GM19239 (cell line): ENCODE measurements at places on chromosomes 2 and 18.

- DNase-seq = no peak
These were observed 8.5 kb upstream of the C2orf69 start for GRCh38 chr2:199902486-199903110.

- no peak for DNase-seq
These were observed 86.0 kb downstream of the PTRHD1 start for GRCh38 chr2:24707143-24707542.

DNA sequence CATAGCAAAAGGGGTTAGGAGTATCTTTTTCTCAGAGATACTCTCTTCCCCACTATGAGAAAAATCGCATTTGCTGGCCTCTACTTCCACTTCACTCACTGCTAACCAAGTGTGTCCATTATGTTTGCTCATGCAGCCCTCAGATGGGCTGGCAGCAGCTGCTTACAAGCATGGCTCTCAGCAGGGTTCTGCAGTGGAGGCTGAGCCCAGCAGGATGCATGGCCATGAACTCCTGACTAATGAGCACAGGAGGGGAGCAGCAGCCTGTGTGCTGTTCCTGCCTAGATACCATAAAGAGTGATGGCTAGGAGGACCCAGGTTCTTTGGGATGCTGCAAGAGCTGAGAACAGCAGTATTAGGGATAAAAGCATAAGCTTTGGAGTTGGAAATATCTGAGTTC, 316.9 kb upstream of the THSD7B start:
- DNase-seq = no peak

DNA sequence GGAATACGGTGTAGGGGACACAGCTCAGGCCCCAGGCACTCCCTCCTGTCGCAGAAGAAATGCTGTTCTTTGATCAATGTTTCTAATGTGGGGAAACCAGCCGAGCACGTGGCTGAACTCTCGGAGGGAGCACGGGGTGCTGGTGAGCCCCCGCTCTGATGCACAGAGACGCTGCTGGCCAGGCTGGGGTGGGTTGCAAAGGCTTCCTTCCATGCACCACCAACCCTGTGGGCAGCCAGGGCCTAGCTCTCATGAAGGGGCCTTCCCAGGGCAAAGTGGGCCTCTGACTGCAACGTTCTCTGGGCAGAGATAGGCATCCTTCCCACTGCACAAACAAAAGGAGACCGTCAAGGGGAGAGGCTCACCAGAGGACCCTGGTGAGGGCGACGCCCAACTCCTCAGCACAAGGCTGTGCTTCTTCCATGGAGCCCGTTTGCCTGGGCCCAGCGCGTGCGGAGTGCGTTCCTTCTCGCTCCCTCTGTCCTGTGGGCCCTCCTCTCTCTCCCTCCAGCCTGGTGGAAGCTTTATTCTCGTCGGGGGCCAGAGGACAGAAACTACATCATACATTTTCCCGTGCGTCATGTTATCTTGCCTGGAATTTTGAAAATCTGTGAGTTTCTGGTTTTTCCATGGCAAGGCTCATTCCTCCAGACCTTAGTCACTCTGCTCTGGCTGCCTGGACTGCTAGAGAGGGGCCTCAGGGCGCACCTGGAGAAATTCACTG, 61.1 kb upstream of the SP3 start:
- DNase-seq = no peak

DNA sequence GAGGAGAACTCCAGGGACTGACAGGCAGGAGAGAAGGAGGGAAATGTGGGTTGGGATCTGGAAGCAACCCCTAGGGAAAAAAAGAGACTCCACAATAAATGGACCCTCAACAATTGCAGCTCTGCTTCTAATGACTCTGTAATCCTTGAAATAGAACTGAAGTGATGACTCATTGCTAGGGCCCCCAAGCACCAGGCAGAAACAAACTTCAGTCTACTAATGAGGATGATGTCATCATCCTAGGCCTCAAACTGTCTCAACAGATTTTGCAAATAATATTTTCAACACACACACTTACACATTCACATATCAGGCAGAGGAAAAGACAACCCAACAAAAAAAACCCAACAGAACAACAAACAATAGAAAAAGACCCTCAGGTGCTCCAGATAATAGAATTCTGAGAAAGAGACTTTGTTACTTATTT, 143.3 kb downstream of the HDAC4 start:
- DNase-seq = no peak

- no peak for DNase-seq
These were observed 31.5 kb downstream of the DOCK10 start for GRCh38 chr2:225010804-225011203.

GRCh38 chr2:30441023-30441422, 6.0 kb upstream of the LCLAT1 start:
- DNase-seq = no peak

- no peak for DNase-seq
These were observed 423.3 kb downstream of the CMPK2 start for GRCh38 chr2:6442252-6442985.

DNA sequence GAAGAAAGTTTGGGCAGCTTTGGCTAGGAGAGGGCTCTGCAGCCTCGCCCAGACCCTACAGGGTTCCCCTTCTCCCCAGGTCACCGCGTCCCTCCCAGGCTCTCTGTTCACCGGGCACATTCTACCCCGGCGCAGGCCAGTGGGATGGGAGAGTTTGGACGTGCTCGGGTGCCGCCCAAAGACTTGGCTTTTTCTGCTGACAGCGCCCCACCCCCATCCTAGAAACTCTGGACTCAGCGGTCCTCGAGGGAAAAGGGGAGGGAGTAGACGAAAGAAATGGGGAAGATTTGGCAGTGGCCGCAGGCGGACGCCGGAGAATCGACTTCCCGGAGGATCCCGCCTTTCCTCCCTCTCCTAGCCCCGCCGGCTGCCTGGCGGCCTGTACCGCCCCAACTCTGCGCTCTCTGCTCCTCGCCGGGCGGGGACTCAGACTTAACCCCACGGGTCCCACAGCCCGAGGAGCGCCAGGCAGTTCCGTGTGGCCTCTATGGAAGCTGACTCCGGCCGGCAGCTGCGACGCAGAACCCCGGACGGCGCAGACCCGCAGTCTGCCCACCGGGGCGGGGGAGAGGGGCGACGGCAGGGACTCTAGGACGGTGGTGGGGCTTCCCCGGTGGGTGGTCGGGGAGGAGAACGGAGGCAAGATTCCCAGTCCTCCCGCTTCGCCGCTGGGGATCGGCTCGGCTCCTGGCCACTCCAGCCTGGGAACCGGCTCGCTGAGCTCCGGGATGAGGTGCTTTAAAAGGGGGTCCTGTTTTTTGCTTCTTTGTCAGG, 863 bp upstream of the SIX2 start:
- DNase-seq = no peak

DNA sequence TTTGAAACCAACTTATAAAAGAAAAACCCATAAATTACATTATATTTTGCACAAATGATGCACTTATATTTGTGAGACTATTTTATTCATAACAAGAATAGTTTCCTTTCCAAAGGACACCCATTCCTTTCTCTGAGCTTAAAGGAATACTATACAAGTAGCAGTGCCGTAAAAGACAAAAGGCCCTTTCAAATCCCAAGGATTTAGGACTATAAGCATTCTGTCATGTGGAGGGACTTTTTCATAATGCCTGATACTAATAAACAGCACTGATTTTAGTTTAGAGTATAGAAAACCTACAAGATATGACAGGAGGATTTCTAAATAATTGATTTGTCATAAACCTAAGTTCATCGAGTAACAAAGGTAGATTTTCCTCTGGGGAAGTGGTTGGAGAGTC, 1134.2 kb upstream of the ZEB2 start:
- no peak for DNase-seq

- no peak for DNase-seq
These were observed 403.3 kb upstream of the SMIM21 start for GRCh38 chr18:75830828-75831227.

- no peak for DNase-seq
These were observed 127.3 kb downstream of the HDAC4 start for GRCh38 chr2:239273280-239274234.

GRCh38 chr2:3422161-3422779, 42.8 kb downstream of the TRAPPC12 start:
- DNase-seq = no peak

DNA sequence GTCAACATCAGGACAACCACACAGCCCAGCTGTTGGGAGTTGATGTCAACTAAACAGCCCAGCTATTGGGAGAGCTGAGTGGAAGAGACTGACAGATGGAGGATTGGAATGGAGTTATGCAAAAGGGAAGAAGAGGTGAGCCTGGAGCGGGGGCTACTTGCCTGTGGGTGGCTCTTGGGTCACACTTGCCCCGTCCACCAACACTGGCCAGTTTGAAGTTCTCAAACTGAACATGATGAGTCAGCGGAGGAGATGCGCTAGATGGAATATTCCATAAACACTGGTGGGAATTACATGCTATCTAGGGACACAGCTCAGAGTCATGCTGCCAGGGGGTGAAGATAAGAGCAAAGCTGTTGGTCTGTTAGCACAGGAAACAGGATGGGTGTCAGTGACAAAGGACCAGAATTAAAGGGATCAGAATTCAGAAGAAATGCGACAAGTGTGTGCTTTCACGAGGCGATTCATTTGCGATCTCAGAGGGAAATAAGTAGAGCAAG, 33.2 kb upstream of the AGAP1 start:
- no peak for DNase-seq

- DNase-seq = no peak
These were observed 13.0 kb upstream of the KIF1A start for GRCh38 chr2:240832921-240833494.

DNA sequence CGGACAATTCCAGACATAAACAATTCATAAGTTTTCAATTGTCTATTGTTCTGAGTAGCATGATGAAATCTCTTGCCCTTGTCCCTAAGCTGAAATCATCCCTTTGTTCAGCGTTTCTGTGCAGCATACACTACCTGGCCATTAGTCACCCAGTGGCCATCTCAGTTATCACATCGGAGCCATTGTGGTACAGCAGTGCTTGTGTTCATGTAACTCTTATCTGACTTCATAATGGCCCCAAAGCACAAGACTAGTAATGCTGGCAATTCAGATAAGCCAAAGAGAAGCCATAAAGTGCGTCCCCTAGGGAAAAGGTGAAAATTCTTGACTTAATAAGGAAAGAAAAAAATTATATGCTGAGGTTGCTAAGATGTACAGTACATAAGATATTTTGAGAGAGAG, 127.2 kb downstream of the FHOD3 start:
- no peak for DNase-seq

GRCh38 chr2:241509155-241509784, 886 bp upstream of the STK25 start:
- no peak for DNase-seq

DNA sequence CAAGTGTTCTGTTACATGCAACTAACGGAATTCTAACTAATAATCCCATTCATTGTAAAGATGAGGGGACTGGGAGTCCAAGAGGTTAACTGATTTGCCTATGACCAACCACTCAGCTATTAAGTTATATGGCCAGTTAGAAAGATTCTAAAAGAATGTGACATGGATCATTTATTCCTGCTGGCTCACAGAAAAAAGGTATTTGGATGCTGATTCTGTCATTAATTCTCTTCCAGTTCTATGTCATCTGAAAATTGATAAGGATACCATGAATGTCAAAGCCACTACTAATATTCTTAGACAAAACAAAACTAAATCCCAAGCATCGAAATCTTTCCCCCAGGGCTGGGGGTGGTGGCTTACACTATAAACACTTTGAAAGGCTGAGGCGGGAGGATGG, 41.2 kb upstream of the GORASP2 start:
- DNase-seq = no peak

GRCh38 chr18:73261243-73261642, 393.5 kb upstream of the NETO1 start:
- DNase-seq = no peak

GRCh38 chr18:35389095-35389618, 12.0 kb upstream of the ZNF396 start:
- no peak for DNase-seq

- no peak for DNase-seq
These were observed 27.2 kb downstream of the CDKL4 start for GRCh38 chr2:39216346-39217191.

DNA sequence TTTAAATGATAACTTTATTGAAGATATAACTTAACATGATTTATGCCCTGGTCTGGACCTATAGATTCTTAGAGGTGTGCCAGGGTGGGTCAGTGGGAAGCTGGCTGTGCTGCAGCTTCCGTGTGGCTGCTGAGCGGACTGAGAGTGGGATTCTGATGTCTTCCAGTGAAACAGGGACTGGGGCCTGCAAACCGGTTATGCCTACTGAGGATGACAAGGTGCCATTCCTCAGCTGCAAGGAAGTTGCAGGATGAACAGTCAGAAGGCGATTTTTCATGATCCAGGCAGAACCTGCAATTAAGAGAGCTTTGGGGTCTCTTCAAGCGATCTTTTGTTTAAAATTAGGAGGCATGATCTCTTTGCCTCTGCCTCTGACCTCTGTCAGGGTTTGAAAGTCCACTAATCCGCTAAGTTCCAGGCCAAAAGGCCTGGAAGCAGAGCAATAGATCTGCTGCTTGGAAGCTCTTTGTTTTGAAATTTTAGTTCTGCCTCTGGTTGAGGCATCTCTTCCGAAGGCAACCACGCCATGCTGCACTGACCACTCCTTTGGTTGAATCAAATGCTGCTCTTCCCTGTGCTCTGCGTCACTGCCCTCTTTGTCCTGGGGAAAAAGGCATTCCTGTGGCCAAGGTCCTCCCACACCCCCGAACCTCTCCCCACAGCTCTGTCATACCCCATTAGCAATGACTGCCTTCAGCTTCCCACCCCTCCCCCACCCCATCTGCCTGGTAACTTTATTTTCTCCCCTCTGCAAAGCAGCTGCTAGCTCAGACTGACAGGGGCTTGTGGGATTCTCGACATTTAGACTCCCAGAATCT, 2.0 kb downstream of the TMEM169 start:
- no peak for DNase-seq

GRCh38 chr2:189337656-189338055, 103.6 kb upstream of the WDR75 start:
- no peak for DNase-seq

DNA sequence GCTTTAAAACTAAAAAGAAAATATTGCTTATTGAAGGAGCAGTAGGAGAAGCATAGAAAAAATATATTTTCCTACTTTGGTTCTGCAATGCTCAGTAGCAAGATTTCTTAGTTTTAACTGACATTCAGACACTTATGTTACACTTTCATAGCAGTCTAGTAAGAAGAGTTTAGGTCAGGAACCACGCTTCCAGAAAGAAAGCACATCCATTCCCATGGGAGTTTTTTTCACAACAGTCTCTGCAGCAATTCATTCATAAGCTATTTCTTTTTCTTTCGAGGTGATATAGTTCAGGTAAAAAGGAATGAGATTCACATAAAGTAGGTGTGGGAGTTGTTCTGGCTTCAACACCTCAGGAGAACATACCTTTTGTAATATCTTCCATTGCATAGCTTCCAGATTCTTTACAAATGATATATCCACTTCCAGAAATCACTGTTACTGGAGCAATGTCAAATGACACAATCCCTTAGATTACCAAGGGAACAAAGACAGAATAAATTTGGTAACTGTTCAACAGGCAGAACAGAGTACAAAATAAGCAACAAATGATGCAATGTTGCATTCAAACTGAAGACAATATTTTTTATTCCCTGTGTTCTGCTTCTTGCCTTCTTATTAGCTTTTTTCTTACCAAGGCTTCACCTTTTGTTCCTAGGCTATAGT, 95.2 kb upstream of the GULP1 start:
- DNase-seq = no peak
